ENCODE measurements at places on chromosomes 3 and 15.

GRCh38 chr3:126716057-126716456 is 12.0 kb downstream of the CHCHD6 start:
- no peak for DNase-seq

GRCh38 chr15:50881121-50882048 is 27.1 kb upstream of the AP4E1 start:
- no peak for DNase-seq

DNA sequence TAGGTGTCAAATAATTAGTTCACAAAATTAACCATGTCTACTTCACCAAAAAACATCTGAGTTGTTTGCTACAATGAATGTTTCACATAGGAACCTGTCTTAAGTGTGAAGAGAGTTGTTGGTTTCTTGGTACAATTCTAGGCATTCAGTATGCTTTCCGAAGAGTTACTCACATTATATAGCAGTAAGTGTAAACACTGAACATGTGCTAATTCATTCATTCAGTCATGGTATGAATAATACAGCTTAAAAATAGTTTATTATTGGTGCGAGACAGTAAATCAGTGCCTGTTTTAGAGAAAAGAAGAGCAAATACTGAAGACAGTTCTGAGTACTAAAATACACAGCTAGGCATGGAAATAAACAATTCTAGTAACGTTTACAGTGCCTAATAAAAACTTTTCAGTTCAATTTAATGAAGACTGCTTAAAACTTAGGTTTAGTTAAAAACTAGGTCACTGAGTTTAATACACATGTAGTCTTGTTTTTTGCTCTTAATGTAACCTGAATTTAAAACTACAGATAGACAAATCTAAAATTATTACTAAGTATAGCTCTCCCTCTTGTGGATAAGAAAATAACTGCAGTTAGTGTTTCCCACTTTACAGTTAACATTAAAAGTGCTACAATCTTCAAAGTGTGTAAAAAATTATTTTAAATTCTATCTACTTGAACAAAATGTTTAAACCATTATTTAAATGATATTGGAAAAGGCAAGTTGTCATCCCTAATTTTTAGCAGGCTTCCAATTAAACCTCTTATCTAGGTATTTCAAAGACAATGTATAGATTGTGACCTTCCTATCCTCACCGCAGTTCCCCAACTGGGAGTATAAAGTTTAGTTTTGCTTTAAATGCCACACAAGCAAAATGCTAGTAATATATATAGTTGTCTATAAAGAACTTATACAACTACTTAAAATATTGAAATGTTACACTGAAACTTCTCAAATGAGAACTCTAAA is 20.1 kb upstream of the ZCWPW2 start:
- no peak for DNase-seq

DNA sequence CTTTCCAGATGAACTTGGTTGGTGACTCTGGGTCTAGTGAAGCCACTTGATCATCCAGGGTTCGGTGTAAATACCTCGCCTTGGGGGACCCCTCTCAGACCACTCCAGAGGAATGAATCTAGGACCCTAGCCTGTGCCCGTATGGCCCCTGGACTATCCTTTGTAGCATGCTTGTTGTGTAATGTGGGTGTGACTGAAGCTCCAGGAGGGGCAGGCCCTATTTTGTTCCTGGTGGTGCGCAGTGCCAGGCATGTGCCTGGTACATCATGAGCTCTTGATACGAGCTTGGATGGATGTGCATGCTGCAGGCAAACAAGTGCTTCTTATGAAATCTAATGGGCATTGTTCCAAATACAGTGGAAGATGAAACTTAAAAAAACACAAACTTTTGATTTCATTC is 82.8 kb downstream of the EBLN2 start:
- DNase-seq, result no peak

DNA sequence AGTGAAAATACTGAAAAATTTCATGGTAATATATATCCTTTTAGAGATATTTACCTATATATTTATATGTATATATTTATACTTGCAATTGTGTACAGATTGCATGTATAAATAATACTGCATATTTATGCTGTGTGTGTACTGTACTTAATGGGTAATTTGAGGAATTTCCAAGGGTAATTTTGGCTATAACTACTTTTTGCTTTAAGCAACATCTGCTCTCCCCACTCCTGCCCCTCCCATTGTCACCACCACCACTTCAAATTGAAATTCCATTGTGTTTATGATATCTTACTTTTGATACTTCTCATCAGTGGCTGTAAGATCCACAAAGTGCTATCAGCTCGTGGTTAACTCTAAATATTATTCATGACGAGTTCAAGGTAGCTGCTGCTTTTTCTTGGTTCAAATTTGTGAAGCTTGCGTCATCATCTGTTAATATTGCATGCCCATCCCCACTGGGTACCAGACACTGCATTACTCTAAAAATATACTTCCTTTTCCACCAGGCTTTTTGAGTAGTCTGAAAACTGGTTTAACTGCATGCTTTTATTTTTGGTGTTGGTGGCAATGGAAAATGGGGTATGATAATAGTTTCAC is 91.7 kb upstream of the MITF start:
- no peak for DNase-seq

DNA sequence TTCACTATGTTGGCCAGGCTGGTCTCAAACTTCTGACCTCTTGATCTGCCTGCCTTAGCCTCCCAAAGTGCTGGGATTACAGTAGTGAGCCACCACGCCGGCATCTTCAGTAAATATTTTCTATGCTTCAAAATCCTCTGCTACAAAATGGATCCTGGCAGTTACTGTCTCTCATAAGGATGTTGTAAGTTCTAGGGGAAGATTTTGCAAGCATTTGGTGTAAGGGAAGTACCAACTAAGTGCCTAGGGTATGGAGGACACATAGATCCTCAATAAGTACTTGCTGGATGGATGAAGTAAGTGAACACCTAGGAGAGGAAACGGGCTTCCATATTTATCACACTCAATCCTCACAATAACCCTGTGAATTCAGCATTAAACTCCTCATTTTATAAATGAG is 6.6 kb downstream of the TM4SF4 start:
- DNase-seq, result no peak

- DNase-seq, result no peak
These were observed 14.7 kb downstream of the CCNB2 start for GRCh38 chr15:59119625-59120024.

DNA sequence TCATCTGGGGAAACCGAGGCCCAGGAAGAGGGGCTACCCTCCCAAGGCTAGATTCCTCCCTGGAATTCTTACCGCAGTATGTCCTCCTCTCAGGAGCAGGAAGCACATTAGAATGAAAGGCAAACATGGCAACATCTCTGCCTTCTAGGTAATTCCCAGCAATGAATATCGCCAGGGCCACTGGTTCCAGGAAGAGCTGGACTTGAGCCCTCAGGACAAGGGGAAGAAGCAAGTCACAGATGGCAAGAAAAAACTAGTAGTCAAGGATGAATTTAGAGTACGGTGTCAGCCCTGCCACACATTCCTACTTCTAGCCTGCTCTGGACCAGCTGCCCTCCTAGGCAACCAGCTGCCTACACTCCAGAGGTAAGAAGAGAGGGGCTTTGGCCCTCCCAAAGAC is 42.9 kb downstream of the MEGF11 start:
- DNase-seq, result no peak

DNA sequence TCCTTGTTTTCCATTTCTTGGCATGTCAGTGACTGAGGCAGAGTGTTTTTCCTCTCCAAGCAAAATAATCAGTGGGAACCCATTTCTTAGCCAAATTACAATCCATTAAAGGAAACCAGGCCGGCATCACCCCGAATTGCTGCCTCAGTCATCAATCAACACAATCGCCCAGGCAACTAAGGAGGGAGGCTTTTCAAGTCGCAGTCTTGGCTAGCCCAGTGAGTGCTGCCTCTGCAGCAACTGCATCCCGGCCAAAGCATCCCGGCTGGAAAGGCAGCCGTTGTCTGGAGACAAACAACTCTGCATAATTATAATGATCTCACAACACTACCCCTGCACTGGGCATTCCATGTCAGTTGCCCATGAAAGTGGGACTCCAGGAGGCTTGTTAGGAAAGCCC is 213.5 kb upstream of the PRICKLE2 start:
- no peak for DNase-seq

GRCh38 chr3:188003188-188004171 is 150.5 kb upstream of the LPP start:
- no peak for DNase-seq

All from left hindlimb (tissue), 1 donor.